ENCODE measurements at places on chromosomes 3 and 15.

DNA sequence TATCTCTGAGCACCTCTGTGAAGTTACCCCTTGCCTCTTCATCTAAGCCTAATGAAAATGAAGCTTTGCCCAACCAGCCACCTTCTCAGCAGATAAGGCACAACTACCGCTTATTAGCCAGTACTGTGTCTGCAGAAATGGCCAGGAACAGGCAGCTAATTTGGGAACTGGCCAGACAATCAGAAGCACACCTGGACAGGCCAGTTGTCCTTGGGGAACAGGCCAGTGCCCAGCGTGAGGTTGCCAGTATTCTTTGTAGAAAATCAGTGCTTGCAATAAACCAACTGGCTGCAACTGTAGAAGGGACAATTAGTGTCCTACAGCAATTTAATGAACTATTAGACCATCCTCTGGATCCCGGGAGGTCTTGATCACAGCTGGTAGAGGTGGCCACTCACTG is 10.4 kb upstream of the TMEM87A start:
- no peak for DNase-seq

DNA sequence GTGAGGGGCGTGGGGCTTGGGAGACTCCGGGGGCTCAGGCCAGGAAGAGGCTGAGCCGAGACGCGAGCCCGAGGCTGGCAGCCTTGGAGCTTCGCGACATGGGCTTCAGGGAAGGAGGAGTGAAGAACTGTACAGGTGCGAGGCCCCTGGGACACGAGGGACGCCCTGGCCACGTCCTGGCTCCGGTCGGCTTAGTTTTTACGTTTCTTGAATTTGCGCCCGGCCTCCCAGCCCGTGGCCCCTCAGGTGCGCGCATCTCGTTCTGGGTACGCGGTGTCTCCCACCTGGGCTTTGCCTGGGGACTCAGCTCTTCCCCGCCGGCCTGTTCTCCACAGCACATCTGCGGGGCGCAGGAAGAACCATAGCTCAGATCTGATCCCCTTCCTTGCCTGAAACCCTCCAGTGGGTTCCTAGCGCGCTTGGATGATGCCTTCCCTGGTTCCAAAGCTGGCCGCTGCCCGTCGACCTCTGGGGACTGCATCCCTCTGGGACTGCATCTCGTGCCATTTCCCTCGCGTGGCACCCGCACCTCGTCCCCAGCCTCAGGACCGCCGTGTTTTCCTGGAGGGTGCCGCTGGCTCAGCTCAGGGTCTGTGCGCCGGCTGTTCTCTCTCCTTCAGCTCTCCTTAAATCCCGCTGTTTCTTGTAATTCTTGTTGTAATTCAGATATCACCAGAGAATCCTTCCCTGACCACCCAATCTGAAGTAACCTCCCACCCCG is 614 bp downstream of the CHCHD6 start:
- no peak for DNase-seq

- DNase-seq, result peak; percentile 49
Measured at GRCh38 chr3:173932624-173933023, 535.1 kb downstream of the NLGN1 start.

GRCh38 chr3:185067173-185067572 is 85.7 kb downstream of the C3orf70 start:
- no peak for DNase-seq

- DNase-seq, result peak; percentile 42
Measured at GRCh38 chr3:114597871-114598270, 304.0 kb downstream of the TIGIT start.

- DNase-seq, result no peak
Measured at GRCh38 chr3:165383381-165383780, 187.2 kb upstream of the SLITRK3 start.
